Upper lobe of right lung (tissue), 1 donor: ENCODE measurements at places on chromosomes 6 and 20. TPM values are rescaled to one million over a fixed set of nuclear protein-coding genes. Genes with fewer than 3 reads are reported as not detected.

DNA sequence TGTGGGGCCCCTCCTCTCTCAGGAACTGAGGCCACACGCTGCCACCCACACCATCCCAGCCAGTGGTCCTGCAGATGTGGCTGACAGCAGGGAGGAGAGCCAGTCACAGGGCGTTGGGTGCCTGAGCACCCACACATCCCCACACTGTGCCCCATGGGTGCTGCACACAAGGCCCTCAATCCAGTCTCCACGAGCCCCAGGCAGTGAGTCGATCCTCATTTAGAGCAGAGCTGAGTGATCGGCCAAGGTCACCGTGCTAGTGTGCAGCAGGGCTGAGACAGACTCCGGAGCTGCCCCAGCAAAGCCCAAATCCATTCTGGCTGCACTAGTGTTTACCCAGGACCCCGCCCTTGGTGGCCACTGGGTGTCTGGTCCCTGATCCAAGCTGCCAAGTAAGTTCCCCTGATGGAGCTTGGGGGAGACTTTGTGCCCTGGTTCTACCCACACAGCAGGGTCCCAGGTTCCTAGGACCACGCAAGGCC lies 9.0 kb downstream of the C20orf203 start:
- peak overlapping the region; percentile 36 for H3K27ac ChIP-seq
- H3K36me3 ChIP-seq = no peaks in the 10 kb centered on the region
- H3K4me3 ChIP-seq = no peak overlapping the region
- DNase-seq = no peak

DNA sequence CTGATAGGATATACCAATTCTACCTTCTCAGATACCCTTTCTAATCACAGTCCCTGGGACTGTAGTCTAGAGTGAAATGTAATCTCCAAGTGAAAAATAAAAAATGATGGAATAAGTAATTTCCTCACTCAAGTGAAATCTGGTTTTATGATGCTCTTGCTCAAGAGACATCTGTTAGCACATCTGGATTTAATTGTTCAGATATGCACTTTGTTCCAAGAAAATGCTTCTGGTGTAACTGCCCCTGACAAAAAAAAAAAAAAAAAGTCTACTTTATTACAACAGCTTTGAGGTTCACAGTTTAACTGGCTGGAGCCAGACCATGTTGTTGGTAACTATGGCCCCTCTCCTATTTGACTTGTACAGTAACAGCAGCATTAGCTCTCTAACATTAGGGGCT lies 251.8 kb downstream of the BTBD9 start:
- H3K4me3 ChIP-seq = no peak overlapping the region
- no peaks in the 10 kb centered on the region for H3K36me3 ChIP-seq
- H3K27me3 ChIP-seq = no peaks in the 10 kb centered on the region
- no peak for DNase-seq

DNA sequence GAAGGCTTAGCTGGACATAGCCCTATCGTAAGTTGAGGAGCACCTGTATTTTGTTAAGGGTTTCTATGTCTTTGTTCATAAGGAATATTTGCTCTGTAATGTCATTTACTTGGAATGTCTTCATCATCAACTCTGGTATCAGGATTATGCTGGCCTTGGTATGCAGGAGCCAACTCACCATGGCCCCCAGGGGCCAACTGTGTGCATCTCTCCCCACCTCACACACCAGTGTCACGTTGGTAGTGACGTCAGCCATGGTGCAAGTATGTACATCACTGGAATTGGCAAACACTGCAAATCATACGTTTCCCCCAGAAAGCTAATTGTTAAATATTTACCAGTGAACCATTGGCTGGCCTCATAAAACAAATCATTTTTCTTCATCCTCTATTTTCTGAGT lies 70.8 kb downstream of the YTHDF1 start:
- H3K36me3 ChIP-seq = no peaks in the 10 kb centered on the region
- no peak overlapping the region for H3K27ac ChIP-seq
- H3K27me3 ChIP-seq = peaks cover 32% of the 10 kb centered on the region
- no peaks in the 10 kb centered on the region for H3K4me1 ChIP-seq

GRCh38 chr6:67459556-67459955 lies 1175.5 kb upstream of the ADGRB3 start:
- H3K36me3 ChIP-seq = no peaks in the 10 kb centered on the region
- H3K4me3 ChIP-seq = no peak overlapping the region
- no peaks in the 10 kb centered on the region for H3K4me1 ChIP-seq
- no peak for DNase-seq

GRCh38 chr6:102907181-102907580 lies 1513.7 kb downstream of the GRIK2 start:
- H3K27ac ChIP-seq = no peak overlapping the region
- no peak for DNase-seq
- H3K27me3 ChIP-seq = no peaks in the 10 kb centered on the region
- no peak overlapping the region for H3K4me3 ChIP-seq

DNA sequence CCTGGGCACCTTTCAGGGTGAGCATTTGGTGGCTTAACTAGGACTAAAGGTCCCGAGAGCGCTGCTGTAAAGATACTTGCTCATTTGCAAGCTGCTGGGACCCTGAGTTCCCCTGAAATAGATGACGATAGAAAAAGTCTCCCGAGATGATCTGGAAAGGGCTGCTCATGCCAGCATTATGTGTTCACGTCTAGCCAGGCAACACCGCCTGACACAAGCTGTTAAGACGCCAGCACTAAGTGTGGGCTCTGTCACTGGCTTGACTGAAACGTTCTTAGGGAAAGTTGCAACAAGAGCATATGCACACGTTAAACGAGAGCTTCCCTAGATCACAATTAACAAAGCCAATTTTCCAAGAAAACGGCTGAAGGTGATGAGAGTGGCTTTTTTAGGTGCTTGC lies 113.7 kb downstream of the SLC23A2 start:
- H3K4me1 ChIP-seq = no peaks in the 10 kb centered on the region
- H3K36me3 ChIP-seq = peaks cover 43% of the 10 kb centered on the region
- no peak overlapping the region for H3K4me3 ChIP-seq
- no peak for DNase-seq

- H3K27me3 ChIP-seq = no peaks in the 10 kb centered on the region
- no peak overlapping the region for H3K4me3 ChIP-seq
- no peak for DNase-seq
- no peaks in the 10 kb centered on the region for H3K4me1 ChIP-seq
- no peaks in the 10 kb centered on the region for H3K36me3 ChIP-seq
Measured at GRCh38 chr20:10263385-10264165, 44.9 kb downstream of the SNAP25 start.

DNA sequence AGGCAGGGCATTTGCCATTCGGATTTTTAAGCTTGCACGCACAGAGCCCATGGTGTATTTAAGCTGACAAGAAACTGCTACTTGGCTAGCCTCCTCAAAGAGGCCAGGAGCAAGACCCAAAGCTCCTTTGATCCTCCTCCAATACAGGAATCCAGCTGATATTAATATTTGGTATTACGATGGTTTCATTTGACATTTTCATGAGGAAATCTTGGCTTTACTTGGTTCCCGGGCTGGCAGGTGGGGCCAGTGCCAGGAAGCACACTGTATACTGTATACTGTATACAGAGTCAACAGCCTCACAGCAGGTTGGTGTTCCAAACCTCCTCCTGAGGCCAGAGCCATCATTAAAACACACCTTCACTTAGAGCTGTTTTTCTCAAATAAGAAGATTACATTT lies 138.2 kb upstream of the ARMC2 start:
- H3K4me3 ChIP-seq = no peak overlapping the region
- no peak for DNase-seq
- no peaks in the 10 kb centered on the region for H3K27me3 ChIP-seq
- peaks cover 22% of the 10 kb centered on the region for H3K4me1 ChIP-seq
- no peaks in the 10 kb centered on the region for H3K36me3 ChIP-seq

DNA sequence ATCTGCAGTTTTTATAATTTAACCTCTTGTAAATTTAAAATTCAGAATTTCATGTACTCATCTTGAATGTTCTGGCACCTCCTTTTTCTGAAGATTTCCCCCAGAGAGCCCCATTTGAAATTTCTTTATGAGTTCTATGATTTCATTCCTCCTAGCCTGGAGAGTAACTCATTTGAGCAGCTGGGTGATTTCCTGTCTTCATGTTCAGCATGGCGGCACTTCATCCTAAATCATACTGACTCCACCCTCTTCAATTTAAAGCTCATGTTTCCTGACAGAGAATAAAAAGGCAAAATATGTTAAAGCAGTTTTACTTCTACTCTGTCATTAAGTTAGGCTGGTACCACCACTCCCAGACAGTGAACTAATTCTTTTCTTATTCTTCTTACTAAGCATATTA lies 250.9 kb upstream of the POU3F2 start:
- H3K27ac ChIP-seq = no peak overlapping the region
- H3K4me3 ChIP-seq = no peak overlapping the region
- H3K27me3 ChIP-seq = no peaks in the 10 kb centered on the region
- H3K4me1 ChIP-seq = no peaks in the 10 kb centered on the region
- H3K36me3 ChIP-seq = no peaks in the 10 kb centered on the region
- no peak for DNase-seq

- peaks cover 5% of the 10 kb centered on the region for H3K4me1 ChIP-seq
- H3K27me3 ChIP-seq = no peaks in the 10 kb centered on the region
- no peak for DNase-seq
- no peak overlapping the region for H3K27ac ChIP-seq
- no peaks in the 10 kb centered on the region for H3K36me3 ChIP-seq
Measured at GRCh38 chr6:46422619-46423018, 68.6 kb downstream of the RCAN2 start.

GRCh38 chr6:2028457-2029038 lies 216.9 kb downstream of the GMDS start:
- H3K36me3 ChIP-seq = no peaks in the 10 kb centered on the region
- DNase-seq = no peak
- no peaks in the 10 kb centered on the region for H3K27me3 ChIP-seq
- H3K27ac ChIP-seq = no peak overlapping the region

GRCh38 chr20:45944151-45944964 lies 9.9 kb downstream of the PCIF1 start:
- H3K36me3 ChIP-seq = peaks cover 100% of the 10 kb centered on the region
- DNase-seq = no peak
- H3K27me3 ChIP-seq = no peaks in the 10 kb centered on the region
- H3K27ac ChIP-seq = no peak overlapping the region
- no peak overlapping the region for H3K4me3 ChIP-seq
- no peaks in the 10 kb centered on the region for H3K4me1 ChIP-seq

DNA sequence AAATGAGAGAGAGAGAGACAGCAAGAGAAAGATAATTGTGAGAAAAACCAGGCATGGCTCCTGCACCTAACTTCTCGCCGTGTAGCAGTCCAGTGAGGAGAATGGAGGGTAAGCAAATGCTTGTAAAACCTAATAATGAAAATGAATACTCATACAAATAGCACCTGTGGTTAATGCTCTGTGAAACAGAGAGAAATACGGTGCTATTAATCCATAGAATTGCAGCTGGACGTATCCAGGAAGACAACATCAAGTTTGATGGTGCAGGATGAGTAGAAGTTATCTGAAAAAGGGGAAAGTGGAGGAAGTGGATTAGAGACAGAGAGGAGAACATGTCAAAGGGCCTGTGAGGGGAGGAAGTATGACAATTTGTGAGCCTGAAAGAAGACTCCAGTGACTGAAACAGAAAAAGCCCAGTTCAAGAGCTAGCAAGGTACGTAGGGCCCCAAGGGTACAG lies 89.4 kb upstream of the PAK5 start:
- no peak overlapping the region for H3K4me3 ChIP-seq
- no peak for DNase-seq
- no peaks in the 10 kb centered on the region for H3K36me3 ChIP-seq
- H3K27ac ChIP-seq = no peak overlapping the region

GRCh38 chr6:41464481-41464880 lies 81.7 kb upstream of the FOXP4 start:
- H3K36me3 ChIP-seq = no peaks in the 10 kb centered on the region
- no peaks in the 10 kb centered on the region for H3K4me1 ChIP-seq
- H3K27me3 ChIP-seq = no peaks in the 10 kb centered on the region
- no peak overlapping the region for H3K27ac ChIP-seq

DNA sequence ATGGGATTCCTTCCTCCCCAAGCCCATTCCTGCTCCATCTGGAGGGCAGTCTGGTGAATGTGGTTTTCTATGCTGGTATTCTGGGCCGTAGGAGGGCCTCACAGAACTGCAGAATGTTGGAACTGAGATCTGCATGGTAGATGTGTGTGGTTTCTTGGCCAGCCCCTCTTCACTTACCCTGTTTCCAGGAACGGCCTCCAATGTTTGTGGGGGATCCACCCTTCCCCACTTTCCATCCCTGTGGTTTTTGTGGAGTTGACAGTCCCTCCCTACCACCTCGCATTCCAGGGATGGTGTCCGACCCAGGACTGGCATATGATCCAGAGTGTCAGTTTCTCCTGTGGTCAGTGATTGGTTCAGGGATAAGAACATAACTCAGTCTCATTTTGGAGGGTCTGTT lies 26.7 kb upstream of the TMEM14A start:
- H3K36me3 ChIP-seq = no peaks in the 10 kb centered on the region
- H3K4me3 ChIP-seq = no peak overlapping the region
- H3K27me3 ChIP-seq = no peaks in the 10 kb centered on the region
- H3K4me1 ChIP-seq = peaks cover 25% of the 10 kb centered on the region
- DNase-seq = no peak

DNA sequence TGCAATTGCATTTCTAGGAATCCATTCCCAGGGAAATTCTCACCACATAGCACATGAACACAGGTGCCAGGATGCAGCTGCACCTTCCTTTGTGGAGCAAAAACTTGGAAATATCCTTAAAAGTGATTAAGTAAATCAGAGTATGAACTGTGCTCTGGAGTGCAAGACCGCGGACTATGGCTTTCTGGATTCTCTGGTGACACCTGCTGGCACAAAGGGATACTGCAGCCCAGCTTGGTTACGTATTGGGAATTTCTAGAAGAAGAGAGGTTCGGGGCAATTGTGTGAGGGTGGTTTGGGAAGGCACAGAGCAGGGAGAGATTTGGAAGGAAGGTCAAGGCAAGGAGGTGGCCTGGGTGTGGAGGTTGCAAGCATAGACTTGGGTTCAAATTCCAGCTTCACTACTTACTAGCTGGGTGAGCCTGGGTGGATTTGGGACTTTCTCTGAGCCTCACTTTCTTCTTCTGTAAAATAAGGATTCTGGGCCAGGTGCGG lies 15.9 kb upstream of the PEDS1 start:
- no peak overlapping the region for H3K4me3 ChIP-seq
- no peaks in the 10 kb centered on the region for H3K27me3 ChIP-seq
- H3K4me1 ChIP-seq = peaks cover 16% of the 10 kb centered on the region
- DNase-seq = no peak
- no peak overlapping the region for H3K27ac ChIP-seq
- no peaks in the 10 kb centered on the region for H3K36me3 ChIP-seq

DNA sequence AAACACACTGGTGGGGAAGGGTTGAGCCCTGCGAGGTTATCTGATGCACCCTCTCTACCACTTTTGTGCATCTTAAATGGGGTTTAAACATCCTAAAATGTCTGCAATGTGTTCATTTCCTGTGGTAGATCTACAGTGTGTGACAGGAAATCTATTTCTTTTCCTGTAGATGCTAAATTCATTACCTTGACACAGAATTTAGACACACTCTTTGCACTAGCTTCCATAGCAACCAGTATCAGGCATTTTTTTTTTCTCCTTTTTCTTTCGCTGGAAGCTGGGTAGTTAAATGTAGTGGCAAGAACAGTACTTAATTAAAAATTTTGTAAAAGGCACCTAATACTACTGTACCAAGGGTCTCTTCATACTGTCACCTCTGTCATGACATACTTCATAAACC lies 141.1 kb downstream of the RFPL4B start:
- no peak overlapping the region for H3K27ac ChIP-seq
- H3K36me3 ChIP-seq = no peaks in the 10 kb centered on the region
- no peak for DNase-seq
- peaks cover 6% of the 10 kb centered on the region for H3K4me1 ChIP-seq

Gene SMLR1
- not detected for total RNA-seq

Gene CBLN4
- total RNA-seq = 1.5 TPM

Gene SEC63
- total RNA-seq = 118 TPM

Gene ID4
- total RNA-seq = 35.2 TPM

Gene RFX6
- not detected for total RNA-seq

Gene KIF13A
- total RNA-seq = 59.0 TPM

Gene TSPO2
- total RNA-seq = not detected

Gene SNAI1
- total RNA-seq = 10.6 TPM

Gene C6orf58
- not detected for total RNA-seq

Gene TGM3
- total RNA-seq = not detected

Gene COX4I2
- 19.1 TPM for total RNA-seq

Gene LAMA4
- total RNA-seq = 134 TPM

Gene DNAH8
- total RNA-seq = 0.17 TPM
